Stimulated activated CD4-positive, alpha-beta T cell treated with anti-CD3 and anti-CD28 coated beads, Interleukin-2, amount 100 ng/mL, for 4 hours (primary cell): ENCODE measurements at places on chromosomes 7 and 10.

DNA sequence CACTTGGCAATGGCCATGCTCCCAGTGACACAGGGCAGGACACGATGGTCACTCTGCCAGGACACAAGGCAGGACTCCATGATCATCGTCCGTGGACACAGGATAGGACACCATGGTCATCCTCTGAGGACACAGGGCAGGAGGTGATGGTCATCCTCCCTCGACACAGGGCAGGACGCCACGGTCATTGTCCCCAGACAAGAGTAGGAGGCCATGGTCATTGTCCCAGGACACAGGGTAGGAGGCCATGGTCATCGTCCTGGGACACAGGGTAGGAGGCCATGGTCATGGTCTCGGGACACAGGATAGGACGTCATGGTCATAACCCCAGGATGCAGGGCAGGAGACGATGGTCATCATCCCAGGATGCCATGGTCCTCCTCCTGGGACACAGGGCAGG lies 289.2 kb downstream of the TCERG1L start:
- no peak for DNase-seq

- DNase-seq: no peak
Measured at GRCh38 chr7:102132209-102132752, 154.4 kb upstream of the SH2B2 start.

DNA sequence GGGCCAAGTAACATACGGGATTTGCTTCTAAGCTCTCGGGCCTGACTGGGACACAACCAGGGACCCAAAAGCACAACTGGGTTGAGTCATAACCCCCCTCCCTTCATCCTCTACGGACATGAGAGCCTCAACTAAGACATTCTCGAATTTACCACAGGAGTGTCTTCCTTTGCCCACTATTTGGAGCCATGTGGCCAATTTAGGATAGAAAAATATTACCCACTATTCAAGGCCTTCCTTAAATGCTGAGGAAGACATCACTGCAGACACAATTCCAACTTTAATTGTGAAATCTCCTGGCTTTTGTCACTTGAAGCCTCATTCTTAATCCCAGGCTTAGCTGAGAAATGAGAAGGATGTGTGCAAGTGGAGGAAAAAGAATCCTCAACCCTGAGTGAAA lies 11.8 kb downstream of the CTBP2 start:
- DNase-seq: no peak

DNA sequence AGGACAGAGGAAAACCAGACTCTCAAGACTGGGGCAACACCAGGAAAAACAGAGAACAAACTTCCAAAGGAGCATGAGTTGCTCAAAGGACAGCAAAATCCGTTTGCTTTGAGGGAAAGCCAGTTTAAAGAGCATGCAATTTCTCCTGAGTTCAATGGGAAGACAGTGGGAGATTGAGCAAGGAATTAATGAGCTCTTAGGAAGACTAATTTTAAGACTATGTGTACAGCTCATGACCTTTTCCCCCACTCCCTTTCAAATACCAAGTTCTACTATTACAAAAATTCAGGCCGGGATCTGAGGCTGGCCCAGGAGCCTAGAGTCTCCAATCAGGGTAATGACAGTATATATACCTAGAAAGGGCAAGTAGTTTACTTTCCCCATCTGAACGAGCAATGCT lies 79.2 kb downstream of the EPDR1 start:
- DNase-seq: no peak

- DNase-seq: no peak
Measured at GRCh38 chr7:140525743-140526142, 46.4 kb upstream of the MKRN1 start.

DNA sequence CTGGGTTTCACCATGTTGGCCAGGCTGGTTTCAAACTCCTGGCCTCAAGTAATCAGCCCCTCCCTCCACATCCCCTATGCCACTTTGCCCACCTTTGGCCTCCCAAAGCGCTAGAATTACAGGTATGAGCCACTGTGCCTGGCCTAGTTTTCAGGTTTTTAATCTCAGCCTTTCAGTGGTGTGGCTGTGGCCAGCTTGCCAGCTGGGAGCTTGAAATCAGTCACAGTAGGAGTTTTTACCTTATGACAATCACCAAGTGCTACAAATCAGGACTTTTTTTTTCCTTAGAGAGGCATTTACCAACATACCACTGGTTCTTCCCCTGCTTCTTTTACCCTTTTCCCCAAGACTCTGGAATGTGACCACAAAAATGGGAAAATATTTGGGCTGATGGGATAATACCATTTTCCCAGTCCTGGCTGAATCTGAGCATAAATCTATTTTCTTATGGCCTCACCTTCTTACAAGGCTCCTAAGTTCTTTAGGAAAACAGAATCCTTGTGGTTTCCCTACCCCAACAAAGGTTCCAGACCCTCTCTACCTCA lies 6.2 kb downstream of the STEAP4 start:
- DNase-seq: no peak

DNA sequence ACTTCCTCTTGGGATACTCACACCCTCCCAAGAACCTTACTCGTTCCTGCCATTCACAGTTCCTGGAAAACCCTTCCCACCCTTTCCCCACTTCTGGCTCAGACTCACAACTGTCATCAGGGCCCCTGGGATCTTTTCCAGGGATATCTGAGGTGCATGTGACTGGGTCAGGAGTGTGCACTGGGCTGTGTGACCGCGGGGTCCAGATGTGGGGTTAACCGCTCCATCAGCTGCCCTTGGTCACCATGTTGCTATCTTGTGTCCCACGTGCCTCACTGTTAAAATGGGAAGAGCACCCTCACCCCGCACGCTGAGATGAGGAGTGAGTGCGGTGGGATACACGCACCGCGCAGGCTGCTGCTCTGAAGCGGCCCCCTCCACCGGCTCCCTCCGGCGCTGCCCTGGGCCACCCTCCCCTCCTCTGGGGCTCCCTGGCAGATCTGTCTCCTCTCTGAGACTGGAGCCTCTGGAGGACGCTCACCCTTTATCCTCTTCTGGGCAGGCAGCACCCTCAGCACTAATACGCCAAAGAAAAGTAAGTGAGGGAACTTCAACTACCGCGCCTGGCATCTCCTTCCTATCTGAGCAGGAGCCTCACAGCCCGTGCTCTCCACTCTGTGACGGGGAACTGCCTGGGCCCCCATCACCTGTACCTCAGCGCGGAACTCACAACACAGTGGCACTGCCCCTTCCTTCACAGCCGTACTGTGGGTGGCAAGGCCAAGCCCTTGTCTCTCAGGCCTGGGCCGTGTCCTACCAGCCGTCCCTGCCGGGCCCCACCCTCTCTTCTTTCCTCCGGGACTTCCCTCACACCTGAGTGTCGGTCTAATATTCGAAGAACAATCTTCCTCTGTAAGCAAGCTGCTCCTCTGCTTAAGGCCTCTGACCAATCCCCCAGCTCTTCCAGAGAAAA lies 15.6 kb downstream of the COBL start:
- DNase-seq: no peak

- no peak for DNase-seq
Measured at GRCh38 chr10:58359541-58359940, 24.7 kb downstream of the UBE2D1 start.

GRCh38 chr7:37095122-37095521 lies 353.5 kb downstream of the ELMO1 start:
- no peak for DNase-seq

- DNase-seq: no peak
Measured at GRCh38 chr10:69960606-69960987, 92.0 kb upstream of the MACROH2A2 start.

- no peak for DNase-seq
Measured at GRCh38 chr10:131226446-131227162, 84.9 kb downstream of the TCERG1L start.

- DNase-seq: no peak
Measured at GRCh38 chr10:34255035-34255434, 560.1 kb downstream of the PARD3 start.

DNA sequence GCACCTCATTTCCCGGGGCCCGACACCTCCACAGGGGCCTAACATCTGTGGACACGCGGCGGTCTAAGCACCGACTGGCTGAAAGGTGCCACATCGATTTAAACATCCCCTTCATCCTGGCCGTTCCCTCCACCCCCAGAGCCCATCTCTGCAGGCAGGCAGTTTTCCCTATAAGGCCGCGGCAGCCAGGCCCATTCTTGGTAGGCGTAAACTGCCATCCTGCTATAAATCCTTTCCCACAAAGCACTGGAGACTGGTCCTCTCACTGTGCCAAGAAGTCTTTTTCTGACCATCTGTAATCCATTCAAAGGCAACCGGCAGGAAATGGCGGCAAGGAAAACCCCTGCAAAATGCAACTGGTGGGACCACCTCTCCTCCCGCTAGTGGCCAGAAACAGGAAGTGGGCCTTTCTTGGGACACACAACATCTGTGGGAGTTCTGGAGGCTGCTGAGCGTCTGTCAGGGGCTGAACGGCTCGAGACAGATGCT lies 22.4 kb downstream of the ATXN7L1 start:
- no peak for DNase-seq

DNA sequence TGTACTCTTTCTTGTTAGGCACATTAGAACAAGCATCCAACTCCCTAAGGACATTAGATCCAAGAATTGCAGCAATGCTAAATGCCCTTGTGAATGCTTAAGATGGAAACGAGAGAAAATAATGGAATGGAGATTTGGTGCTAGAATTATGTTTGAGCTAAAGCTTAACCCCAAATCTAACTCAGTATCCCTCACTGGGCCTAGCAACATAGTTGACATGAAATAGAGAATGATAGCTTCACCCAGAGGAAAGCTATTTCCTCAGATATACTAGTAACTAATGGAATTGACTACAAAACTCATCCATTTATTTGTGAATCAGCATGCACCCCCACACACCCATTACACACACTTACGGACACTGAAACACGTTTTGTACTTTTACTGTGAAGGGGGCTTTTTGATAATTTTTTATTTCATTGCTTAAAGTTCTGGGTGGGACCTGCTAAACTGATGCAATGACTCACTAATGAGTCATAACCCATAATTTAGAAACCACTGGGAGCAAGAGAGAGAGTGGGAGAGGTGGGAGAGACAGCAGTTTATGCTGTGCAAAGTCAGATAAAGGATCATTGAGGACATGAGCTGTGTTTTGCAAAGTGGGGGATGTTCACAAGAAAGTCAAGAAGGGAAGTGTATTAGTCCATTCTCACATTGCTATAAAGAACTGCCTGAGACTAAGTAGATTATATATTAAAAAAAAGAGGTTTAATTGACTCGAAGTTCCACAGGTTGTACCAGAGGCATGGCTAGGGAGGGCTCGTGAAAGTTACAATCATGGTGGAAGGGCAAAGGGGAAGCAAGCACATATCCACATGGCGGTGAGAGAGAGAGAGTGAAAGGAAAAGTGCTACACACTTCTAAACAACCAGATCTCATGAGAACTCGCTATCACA lies 382.7 kb downstream of the SFMBT2 start:
- no peak for DNase-seq

- no peak for DNase-seq
Measured at GRCh38 chr10:70932392-70933196, 44.2 kb upstream of the PCBD1 start.

GRCh38 chr7:132009778-132010177 lies 453.4 kb upstream of the PODXL start:
- DNase-seq: no peak

- no peak for DNase-seq
Measured at GRCh38 chr10:29056729-29057128, 232.1 kb upstream of the LYZL1 start.

DNA sequence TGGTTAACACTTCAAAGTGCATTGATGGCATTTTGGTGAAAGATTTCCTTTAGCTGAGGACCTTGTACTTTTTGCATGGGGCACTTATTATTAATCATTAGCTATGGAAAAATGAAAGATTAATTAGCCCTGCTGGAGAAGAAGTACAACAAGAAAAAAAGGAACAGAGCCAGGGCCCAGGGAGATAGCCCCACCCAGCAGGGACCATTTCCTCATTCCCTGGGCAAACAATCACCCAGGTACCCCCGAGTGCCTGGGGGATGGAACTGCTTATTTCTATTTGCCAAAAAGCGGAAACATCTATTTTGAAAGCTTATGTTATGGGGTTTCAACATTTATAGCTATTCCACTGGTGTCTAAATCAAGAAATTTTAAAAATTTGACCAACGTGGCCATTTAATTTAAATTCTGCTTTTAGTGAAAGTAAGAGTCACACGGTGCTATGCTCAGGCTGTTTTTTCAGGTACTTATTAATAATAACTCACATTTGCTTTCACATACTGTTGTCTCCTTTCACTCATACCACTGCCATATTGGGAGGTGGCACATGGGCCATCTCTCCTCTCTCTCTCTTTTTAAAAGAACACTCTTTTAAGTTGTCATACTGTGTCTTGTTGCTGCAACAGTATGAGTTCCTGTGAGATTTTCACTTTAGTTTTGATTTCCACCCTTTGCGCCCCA lies 143.6 kb upstream of the KIF5B start:
- no peak for DNase-seq

GRCh38 chr7:44976746-44977196 lies 2.0 kb downstream of the MYO1G start:
- DNase-seq: no peak

DNA sequence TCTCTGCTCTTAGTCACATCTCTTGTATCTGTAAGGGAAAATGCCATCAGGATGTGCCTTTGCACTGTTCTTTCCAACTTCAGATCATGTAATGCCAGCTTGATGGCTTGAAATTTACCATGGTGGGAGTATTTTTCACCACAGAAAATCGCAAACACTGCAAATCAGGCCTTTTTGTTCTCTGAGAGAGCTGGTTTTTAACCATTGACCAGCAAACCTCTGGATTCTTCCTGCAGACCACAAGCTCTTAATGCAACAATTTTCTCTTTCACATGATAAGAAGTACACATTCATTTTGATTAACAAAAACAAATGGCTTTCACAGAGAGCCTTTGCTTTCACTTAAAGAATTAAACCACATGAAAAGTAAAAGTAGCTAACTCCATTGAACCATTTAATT lies 145.4 kb upstream of the NEBL start:
- DNase-seq: no peak

- DNase-seq: no peak
Measured at GRCh38 chr10:52993109-52993508, 220.5 kb upstream of the MBL2 start.

DNA sequence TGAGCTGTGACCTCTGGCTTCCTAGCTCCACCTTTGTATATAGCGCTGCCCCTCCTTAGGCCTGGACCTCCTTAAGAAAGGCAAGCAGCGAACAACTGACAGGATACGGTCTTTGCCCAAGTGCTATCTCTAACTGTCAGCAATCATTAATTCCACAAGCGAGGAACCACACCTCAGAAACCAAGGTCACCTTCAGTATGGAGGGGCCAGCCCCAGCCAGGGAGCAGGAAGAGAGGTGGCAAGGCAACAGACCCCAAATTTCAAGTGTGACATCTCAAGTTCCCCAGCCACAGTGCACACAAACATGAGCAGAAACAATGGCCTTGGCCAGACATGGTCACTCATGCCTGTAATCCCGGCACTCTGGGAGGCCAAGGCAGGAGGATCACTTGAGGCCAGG lies 4.8 kb upstream of the AOC1 start:
- DNase-seq: no peak

- no peak for DNase-seq
Measured at GRCh38 chr10:50291261-50291850, 40.0 kb upstream of the ASAH2 start.

DNA sequence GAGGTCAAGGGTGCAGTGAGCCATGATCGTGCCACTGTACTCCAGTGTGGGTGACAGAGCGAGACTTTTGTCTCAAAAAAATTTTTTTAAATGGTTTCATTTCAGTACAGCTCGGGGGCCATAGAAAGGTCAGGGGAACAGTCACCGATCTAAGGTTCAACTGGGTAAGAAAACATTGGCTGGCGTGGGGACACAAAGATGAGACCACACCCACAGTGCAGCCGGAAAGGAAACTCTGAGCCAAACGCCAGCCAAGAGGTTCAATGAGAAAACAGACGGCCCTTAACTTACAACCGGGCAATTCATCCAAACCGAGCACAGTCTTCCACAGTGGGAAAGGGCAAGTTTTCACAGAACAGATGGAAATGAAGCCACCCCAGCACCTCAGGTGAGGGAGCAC lies 65.1 kb downstream of the SLC37A3 start:
- no peak for DNase-seq

GRCh38 chr10:42635098-42635497 lies 3.3 kb downstream of the ZNF33B start:
- DNase-seq: no peak
